Stimulated activated CD4-positive, alpha-beta T cell treated with anti-CD3 and anti-CD28 coated beads, Interleukin-12 subunit alpha, Interleukin-12 subunit beta, amount 100 ng/mL, for 24 hours (primary cell): ENCODE measurements at places on chromosomes 6 and 20.

DNA sequence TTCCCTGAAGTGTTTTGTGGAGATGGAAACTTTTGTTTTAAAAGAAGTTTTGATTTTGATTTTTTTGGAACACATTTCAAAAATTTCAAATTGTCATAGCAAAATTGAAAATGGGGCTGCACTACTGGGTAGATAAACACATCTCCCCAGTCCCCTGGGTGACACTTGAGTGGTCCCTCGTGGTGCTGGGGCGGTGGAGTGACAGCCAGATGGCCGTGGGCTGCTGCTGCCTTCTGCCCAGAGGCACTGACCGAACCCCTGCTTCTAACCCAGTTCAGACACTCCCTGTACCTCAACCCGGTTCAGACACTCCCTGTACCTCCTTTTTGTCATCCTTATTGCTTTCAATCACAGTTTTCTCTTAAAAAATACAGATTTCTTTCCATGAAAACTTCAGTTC, 69.9 kb upstream of the SYNJ2 start:
- DNase-seq, result no peak

- no peak for DNase-seq
These were observed 371.1 kb upstream of the POU3F2 start for GRCh38 chr6:98463038-98464000.

DNA sequence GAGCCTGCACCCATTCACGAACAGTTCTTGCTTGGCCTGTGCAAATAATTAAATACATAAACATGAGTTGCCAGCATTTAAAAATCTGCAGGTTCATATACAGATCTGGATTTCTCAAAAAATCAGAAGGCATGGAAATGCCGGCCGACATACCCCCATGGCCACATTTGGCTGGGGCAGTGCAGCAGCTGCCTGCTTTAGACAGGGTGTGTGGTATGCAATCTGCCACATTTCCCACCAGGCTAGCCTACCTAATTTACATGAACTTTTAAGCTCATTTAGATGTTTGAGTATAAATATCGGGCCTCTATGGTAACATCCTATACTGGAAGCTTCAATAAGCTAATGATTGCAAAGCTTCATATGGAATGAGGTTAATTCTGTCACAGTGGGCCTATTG, 31.5 kb downstream of the PLCB1 start:
- DNase-seq, result no peak

- no peak for DNase-seq
These were observed 68.1 kb upstream of the OGFRL1 start for GRCh38 chr6:71220466-71220865.

GRCh38 chr6:55281215-55281614, 46.1 kb upstream of the GFRAL start:
- no peak for DNase-seq

- DNase-seq, result peak; percentile 56
These were observed 17.6 kb upstream of the TM9SF4 start for GRCh38 chr20:32091888-32092346.

DNA sequence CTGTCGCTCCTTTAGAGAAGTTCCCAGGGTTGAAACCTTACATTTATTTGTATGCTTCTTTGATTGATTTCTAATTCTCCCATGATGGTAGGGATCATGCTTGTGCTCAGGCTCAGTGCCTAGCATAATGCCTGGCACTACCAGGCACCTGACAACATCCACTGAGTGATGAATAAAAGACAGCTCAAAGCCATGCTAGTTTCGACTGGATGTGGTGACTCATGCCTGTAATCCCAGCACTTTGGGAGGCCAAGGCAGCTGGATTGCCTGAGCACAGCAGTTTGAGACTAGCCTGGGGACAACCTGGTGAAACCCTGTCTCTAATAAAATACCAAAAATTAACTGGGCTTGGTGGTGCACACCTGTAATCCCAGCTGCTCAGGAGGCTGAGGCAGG, 11.6 kb upstream of the CD164 start:
- no peak for DNase-seq

DNA sequence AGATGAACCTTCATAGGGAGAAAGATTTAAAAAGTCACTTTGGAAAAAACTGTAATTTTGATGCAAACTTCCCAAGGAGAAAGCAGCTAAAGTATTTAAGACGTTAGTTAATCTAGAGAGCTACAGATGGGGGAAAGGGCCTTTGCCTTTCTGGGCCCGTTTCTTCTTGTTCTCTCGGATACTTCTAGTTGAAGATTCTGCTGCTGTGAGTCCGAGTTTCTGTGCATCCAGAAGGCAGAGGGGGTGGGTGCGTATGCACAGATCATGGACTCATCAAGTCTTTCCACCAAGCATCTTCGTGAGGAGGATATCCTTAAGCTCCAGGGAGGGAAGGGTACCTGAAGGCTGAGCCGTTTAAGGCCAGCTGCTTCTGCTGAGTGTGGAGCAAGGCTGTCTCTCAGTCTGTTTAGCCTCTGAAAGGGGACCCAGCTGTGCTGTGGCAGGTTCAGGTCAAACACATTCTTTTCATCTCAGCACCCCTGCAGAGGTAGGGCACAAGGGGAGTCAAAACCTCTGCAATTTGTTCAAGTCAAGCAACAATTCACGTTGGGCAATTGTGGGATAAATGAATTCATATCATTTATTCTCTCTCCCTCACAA, 4.3 kb downstream of the LAMP5 start:
- no peak for DNase-seq

GRCh38 chr6:126267626-126268025, 72.3 kb upstream of the CENPW start:
- no peak for DNase-seq

DNA sequence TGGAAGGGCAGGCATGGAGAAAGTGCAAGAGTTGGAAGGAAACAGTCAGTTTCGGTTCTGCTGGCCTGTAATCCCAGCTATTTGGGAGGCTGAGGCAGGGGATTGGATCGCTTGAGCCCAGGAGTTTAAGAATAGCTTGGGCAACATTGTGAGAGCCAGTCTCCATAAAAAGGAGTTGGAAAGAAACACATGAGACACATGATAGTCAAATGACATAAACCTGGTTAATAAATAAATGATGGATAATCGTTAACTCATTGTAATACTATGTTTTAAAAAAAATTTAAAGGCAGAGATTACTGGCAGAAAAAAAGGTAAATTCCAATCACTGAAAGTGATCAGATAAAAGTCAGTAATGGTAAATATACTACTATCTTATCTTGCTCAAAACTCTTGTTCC, 37.2 kb upstream of the PHACTR1 start:
- DNase-seq, result no peak

DNA sequence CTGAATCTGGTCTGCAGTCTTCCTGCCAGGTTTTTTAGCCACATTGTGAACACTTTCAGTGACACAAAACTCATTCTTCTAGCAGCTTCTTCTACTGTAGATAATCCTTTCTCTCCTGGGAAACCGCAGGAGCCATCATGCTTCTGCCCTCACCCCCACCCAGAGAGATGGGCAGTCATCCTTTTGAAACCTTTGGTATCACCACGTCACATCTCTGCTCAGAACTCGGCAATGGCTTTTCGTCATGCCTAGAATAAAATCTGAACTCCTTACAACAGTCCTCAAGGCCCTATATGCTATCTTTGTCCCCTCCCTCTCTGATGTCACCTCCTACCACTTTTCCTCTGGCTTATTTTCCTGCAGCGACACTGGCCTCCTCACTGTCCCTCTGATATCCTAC, 46.4 kb upstream of the ZNFX1 start:
- DNase-seq, result no peak

- no peak for DNase-seq
These were observed 87.7 kb downstream of the TRMT6 start for GRCh38 chr20:5862703-5863039.

DNA sequence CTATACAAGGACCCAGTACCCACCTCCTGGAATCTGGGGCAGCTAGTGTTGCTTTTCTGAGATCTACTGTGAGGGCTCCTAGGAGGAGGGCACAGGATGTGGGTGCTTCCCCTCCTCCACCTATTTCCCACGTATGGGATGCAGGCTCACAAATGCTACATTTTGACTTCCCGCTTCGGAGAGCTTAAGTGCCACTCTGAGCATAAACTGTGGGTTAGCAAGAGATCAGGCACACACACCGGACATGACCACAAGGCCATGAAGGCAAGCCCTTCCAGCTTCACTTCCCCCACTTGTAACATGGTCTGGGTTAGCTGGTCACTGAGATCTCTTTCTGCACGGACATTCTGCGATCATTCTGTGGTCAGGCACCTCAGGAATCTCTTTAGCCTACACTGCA, 15.7 kb upstream of the TGM3 start:
- DNase-seq, result no peak

GRCh38 chr6:162058281-162058875, 669.2 kb downstream of the PRKN start:
- no peak for DNase-seq

DNA sequence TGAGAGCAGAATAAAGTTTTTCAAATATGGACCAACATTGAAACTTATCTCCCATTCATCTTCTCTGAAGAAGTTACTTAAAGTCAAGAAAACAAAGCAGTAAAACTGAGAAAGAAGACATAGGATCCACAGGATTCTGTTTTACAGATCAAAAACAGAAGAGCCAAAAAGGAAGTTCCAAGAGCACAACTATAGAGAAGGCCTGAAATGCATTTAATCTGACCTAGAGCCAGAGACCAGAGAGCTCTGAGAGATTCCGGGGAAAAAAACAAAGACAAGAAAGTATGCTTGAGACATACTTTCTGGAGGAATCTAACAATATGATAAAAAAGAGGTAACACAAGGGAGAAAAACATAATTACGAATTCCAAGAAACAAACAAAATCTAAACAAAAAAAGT, 26.1 kb downstream of the SRPK1 start:
- no peak for DNase-seq

DNA sequence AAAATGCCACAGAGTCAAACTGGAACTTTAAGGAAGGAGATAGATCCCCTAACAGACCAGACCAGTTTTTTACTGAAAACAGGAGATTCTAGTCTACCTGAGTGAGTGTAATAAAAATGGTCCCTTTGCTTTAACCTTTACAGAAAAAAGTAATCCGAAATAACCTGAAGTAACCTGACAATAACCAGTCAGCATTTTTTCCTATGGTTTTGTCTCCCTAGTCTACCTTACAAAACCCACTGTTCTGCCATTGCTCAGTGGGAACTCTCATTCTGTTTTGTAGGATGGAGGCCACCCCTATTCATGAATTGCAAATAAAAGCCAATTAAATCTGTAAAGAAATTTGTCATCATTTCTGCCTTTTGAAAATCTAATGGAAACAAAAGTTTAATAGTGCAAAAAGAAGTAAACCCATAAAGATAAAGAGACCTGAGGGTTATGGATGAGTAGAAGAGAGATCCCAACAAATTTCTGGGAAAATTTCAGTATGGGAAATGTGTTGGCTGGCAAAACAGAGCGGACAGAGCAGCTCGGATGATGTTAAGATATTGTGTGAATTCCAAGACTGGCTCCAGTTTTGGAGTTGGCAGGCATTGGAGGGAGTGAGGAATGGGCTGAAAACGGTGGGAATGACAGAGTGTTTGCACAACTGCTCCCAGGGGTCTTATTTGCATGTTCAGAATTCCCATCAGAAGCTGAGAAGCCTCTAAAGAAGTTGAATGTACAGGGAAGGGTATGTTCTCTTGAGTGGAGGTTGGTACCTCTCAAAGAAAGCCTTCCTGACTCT, 104.7 kb upstream of the RALGAPA2 start:
- no peak for DNase-seq

DNA sequence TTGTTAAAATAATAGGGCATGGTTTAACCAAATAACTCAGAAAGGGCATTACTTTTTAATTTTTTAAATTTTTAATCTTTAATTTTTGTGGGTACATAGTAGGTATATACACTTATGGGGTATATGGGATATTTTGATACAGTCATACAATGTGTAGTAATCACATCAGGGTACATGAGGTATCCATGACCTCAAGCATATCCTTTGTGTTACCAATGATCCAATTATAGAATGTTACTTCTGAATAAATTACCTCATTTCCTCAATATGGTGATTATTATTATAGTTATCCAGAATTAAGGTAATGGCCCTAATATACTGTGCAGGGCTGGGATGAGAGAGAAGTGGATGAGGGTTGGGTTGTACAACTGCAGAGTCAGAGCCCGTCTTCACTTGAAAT, 45.1 kb upstream of the TMEM30A start:
- no peak for DNase-seq

GRCh38 chr6:166678426-166678825, 51.4 kb upstream of the RPS6KA2 start:
- no peak for DNase-seq

- DNase-seq, result no peak
These were observed 22.3 kb downstream of the STX7 start for GRCh38 chr6:132490478-132491204.

DNA sequence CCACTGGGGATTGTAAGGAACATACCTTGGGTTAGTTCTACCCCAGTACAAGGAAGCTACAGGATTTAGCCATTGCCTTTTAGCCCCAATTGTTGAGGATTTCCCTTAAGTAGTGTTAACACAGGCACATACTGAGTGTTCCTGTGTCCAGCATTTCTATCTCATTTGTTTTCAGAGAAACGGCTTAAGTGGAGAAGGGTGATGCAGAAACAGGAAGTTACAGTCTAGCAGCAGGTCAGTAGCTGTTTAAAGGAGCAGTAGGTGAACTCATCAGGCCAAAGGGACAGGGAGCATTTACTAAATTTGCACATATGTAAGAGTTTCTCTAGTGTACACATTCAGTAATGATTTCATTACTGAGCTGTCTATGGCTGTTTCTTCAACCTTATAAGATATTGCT, 644.2 kb upstream of the GJE1 start:
- DNase-seq, result no peak

DNA sequence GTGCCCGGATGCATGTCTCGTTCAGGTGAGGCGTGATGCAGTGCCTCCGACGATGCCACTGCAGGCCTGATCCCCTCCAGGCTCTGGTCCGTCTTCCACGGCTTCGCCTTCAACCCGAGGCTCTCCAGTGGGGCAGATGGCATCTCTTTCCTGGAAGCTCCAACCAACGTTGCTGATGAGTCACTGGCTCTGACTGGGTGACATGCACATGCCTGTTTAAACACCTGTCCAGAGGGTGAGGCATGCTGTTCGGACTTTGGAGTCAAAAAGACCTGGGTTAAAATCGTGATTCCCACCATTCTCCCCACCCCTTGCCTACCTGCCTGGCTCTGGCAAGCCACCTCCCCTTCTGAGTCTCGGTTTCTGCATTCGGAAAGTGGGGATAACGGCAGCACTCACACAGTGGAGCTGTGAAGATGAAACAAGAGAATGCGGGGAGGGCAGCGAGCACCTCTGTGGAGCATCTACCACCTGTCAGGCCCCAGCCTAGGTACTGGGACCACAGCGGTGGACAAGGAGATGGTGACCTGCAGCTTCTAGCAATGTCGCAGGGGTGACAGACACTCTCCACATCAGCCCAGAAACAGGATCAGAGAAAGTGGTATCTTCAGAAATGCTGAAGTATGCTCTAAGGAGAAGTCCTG, 8.5 kb upstream of the EDN3 start:
- DNase-seq, result no peak

DNA sequence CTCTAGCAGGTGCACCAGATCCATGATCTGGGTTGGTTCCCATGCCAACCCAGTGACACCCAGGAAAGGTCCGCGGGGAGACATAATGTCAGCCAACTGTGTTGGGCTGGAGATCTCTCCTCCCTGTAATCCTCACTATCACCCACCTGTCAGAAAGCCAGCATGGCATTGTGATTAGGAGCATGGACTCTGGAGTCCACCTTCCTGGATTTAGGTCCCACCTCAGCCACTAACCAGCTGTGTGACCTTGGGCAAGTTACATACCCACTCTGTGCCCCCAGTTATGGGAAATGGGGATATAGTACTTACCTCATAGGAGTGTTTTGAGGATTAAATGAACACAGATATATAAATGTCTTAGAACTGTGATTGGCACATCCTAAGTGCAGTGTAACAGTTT, 97.9 kb downstream of the ZDHHC14 start:
- DNase-seq, result no peak

GRCh38 chr6:33407132-33407718, 3.6 kb upstream of the PHF1 start:
- DNase-seq, result no peak
